ENCODE measurements at places on chromosomes 16 and 17.

- DNase-seq = peak; percentile 69
Observed at GRCh38 chr17:62627904-62628633, 599 bp downstream of the MRC2 start.

DNA sequence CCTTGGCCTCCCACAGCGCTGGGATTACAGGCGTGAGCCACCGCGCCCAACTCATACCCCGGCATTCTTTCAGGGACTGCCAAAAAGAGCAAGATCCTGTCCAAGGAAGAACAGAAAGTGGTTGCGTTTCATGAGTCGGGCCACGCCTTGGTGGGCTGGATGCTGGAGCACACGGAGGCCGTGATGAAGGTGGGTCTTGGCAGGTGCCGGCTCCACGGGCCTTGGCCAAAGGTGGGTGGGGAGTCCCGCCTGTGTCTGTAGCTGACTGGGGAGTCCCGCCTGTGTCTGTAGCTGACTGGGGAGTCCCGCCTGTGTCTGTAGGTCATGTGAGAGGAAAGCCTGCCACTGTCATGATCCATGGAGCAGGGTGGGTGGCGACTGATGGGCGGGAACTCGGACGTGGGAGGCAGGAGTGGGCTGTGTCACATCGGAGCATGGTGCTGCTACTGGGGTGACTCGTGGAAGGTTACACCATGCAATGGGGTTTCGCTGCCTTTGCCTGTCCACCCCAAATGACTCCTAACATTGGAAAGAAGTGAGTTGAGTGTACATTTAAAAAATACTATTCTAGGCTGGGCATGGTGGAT, 10.0 kb upstream of the RPL13 start:
- no peak for DNase-seq

DNA sequence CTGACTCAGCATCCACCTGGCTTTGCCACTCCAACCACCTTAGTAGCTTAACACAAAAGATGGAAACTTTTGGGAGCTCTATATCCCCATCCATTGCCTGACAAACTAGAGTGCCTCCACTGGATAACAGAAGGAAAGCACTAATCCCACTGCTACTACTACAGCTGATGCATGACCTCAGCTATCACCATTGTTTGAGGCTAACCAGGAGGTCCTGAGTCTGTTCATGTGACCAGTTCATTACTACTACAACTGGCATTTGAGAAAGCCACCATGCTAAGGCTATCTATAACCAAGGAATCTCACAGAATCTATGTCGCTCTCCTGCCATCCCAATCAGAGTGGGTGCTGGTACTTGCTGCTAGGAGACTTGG, 604.3 kb upstream of the CA10 start:
- no peak for DNase-seq

- no peak for DNase-seq
Observed at GRCh38 chr17:61384692-61385576, 14.7 kb upstream of the TBX2 start.

- DNase-seq = no peak
Observed at GRCh38 chr17:17116406-17116805, 74.1 kb downstream of the MPRIP start.

GRCh38 chr17:58565389-58566311, 51.2 kb upstream of the MTMR4 start:
- DNase-seq = no peak

DNA sequence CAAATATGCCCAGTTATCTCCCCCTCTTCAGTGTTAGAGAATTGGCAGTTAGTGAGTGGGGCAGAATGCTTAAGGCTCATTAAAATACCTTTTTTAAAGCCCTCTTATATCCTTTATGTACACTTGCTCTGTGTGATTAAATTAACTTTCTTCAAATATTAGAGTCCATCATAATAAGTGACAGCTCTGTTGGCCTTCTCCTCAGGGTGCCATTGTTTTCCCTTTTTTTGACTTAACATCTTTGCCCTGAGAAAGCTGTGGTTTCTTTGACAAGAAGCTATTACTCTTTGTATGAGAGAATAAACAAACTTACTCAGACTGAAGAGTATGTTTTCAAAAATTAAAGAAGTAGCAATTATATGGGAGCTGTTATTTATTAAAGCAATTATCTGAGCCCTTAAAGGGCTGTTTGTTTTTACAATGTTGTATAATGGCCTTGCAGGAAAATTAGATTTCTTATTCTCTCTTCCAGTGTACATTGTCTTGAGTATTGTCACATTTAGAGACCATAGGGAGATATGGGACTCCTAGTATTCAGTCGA, 13.4 kb downstream of the RBBP6 start:
- no peak for DNase-seq

DNA sequence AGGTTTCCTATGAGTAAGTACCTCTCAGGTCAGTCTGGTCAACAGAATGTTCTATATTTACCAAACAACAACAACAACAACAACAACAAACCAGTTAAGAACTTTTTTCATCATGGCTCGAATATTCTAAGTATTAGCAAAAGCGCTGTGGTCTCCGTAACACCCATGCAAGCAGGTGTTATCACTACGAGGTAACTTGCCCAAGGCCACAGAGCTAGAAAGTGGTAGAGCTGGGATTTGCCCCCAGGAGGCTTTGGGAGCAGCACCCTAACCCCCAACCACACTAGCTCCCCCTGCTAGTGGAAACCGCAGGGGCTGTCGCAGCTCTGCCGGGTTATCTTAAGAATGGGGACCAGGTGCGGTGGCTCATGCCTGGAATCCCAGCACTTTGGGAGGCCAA, 23.9 kb upstream of the C16orf74 start:
- DNase-seq = no peak

DNA sequence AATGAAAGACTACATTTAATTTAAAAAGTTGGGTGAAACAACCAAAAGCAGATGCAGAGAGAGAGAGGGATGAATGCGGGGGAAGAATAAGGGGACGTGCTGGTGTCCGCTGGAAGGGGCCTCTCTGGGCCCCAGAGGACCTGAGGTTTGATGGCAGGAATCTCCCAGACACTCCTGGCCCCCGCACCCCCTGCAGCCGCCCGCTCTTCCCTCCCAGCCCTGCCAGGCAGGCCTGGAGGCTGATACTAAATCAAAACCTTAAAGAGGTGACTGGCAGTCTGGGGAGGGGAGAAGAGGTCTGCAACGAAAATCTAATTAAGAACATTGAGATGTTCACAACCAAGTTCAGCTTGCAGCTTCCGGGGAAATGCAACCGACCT, 2.4 kb downstream of the FOXL1 start:
- DNase-seq = no peak

GRCh38 chr17:72363089-72363610, 242.3 kb downstream of the SOX9 start:
- no peak for DNase-seq

DNA sequence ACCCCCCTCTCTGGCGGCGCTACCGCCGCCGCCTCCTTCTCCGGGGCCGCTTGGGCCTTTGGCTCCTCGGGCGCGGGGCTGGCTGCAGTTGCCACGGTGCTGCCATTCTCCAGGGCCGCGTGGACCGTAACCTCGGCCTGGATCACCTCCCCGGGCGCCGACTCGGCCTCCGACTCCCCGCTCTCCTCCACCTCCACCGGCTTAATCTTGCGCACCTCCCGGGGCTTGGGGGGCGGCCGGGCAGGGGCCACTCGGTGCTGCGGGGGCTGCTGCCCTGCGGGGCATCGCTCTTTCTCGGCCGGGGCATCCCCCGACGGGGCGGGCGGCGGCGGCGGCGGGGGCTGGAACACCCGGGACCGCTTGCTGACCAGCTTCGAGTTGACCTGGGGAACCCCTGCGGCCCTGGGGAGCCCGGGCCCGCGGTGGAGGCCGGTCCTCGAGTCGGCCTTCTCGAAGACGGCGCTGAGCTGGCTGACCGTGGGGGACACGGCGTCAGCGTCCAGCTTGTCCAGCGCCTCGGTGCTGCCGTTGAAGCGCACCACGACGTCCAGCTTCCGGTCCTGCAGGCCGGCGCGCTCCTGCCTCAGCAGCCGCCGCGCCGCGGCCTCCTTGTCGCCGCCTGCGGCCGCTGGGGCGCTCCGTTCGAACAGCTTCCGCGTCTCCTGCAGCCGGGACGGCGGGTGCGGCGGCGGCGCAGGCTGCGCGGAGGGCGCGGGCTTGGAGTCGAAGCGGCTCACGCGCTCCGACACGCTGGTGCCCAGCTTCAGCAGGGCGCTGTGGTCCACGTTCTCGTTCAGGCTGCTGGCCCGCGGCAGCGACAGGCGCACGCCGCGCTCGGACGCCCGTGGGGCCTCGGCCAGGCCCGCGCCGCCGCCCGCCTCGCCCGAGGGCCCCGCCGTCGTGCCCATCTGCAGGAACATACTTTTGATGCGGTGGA, 792 bp downstream of the PPP1R9B start:
- peak; percentile 96 for DNase-seq

DNA sequence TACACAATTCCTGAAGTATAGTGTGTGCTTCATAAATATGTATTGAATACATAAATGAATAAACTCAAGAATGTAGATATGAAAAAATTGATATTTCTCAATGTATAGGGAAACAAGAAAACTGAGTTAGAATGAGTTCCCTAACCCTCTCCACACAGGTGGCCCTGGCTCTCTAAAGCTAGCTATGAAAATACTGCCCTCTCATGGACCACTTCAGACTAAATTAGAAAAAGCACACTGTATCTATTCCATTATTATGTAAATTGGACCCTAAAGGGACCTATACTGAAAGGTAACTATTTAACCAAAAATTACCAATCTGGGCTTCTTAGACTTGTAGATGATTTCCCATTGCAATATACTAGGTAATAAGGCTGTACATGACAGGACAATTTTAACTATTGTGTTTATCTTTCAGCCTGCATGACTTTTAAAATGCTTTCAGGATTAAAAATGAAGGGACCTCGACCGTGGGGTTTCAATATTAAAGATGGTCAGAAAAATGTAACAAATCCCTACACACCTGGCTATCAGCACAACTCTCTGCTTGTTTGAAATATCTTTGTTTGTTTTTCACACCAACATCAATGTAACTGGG, 672.5 kb upstream of the KIF2B start:
- DNase-seq = no peak

GRCh38 chr17:77437017-77437416, 296.2 kb downstream of the SEC14L1 start:
- DNase-seq = no peak

GRCh38 chr16:9047689-9048301, 43.6 kb upstream of the HAPSTR1 start:
- peak; percentile 51 for DNase-seq

DNA sequence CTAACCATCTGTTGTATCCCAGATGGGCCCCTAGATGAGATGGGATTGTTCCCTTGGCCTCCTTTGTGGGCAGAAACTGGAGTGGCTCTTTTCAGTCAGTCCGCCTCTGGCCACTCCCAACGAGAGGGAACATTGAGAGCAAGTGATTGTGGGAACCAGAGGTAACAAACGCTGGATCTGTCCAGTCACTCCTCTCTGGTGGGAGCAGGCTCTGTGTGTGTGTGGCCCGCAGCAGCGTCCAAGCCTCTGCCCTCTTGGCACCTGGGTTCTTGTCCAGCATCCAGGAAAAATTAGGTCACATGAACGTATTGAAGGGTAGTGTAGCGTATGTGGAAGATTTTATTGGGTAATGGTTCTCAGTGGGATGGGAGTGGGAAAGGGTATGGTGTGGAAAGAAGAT, 101.9 kb upstream of the COX10 start:
- no peak for DNase-seq

- DNase-seq = no peak
Observed at GRCh38 chr16:844638-845350, 44.3 kb upstream of the GNG13 start.

- peak; percentile 92 for DNase-seq
Observed at GRCh38 chr17:1724351-1724868, at the start of gene WDR81. Gene WDR81 (plus strand): TSS chr17:1724704. CDS start chr17:1724960, 256 bp downstream.

GRCh38 chr17:70655176-70655958, 486.0 kb downstream of the KCNJ2 start:
- no peak for DNase-seq

Data from left lung (tissue), 14 donors.